ENCODE measurements at places on chromosomes 7 and 10.

- no peak for DNase-seq
Observed at GRCh38 chr10:13729586-13730305, 143.0 kb downstream of the PRPF18 start.

DNA sequence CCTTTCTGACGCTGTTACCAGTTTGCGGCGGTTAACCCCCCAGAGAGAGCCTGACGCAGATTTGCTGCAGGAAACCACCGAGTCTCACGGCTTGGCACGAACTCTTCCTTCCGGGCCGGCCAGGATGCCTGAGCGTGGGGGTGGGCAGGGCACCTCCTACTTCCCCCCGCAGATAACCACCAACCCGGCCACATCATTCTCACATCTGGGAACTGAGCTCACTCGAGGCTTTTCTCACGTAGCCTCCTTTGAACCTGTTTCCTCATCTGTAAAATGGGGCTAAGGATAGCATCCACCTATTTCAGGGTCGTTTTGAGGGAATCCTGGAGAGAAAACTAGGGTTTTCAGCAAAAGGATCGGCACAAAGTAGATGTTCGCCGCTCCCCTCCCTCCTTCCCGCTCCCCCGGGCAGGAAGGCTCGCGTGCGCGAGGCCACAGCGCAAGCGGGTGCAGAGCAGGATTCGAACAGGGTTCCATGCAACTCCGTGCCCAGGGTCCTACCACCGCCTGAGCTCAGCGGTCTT, 23.6 kb downstream of the DDIT4 start:
- no peak for DNase-seq

GRCh38 chr7:52920977-52921376, 114.5 kb upstream of the POM121L12 start:
- DNase-seq: no peak

DNA sequence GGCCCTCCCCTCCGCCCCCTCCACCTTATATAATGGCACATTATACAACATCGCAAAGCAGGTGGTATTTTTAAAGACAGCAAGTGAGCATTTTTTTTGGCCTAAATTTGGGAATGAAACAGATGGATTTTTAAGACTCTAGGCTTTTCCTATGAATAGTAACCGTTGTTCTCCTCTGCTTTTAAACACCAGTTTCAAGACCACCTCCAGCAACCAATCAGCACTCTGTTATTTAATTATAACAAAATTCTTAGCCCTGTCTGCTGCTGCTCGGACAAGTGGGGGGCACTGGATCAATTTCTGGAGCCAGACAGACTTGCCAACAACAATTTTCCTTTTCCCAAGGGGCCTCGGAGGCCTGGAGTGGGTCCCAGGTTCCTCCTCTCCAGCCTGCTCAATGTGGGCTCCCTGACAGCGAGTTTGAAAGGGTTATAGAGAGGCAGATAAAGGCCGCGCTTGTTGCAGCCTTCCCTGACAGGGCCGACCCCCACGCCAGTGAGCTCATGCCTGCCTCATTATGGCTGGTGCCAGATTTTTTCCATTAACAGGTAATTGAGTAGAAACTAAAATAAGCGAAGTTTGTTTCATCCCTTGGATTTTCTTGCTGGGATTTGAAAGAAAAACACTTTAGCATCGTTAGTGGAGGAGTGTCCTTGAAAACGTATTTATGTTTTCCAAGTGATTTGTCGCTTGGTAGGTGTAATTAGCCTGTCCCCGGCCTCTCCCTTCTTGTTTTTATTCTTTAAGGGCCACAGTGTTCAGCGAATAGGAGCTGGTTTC, 227.3 kb downstream of the TCF7L2 start:
- DNase-seq: no peak

GRCh38 chr10:83978681-83979383, 160.5 kb upstream of the GHITM start:
- DNase-seq: no peak

- DNase-seq: no peak
Observed at GRCh38 chr10:62744136-62744535, 60.4 kb upstream of the ADO start.

DNA sequence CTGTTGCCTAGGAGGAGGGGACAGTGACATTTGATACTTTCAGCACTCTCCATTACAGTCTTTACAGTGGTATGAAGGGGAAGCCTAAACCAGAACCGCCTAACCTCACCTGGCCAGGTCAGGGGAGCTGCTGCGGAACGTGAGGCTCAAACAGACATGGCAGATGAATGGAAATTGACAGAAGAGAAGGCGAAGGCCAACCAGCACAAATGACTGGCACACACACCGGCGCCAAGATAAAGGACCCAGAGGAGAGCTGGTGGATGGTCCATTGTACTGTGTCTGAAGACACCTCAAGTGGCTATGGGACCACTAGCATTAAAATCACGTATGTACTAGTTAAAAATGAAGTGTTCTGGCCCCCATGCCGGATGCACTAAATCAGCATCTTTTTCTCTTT, 53.0 kb downstream of the JCAD start:
- DNase-seq: no peak

DNA sequence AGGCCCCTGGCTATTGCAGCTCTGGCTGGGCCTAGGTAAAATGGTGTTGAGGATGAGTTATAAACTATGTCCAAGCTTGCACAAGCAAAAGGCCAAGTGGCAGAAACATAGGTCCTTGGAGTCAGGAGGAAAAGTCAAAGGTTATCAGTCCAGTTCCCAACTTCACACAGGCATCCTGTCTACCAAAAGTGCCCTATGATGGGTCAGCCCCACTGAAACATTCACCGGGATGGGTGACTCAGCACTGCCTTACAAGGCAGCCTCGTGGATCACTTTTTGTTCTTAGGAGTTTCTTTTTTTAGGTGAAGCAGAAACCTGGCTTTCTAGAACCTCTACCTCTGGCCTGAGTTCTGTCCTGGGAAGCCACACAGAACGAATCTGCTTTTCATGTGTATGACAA, 158.8 kb upstream of the LYZL2 start:
- DNase-seq: no peak

DNA sequence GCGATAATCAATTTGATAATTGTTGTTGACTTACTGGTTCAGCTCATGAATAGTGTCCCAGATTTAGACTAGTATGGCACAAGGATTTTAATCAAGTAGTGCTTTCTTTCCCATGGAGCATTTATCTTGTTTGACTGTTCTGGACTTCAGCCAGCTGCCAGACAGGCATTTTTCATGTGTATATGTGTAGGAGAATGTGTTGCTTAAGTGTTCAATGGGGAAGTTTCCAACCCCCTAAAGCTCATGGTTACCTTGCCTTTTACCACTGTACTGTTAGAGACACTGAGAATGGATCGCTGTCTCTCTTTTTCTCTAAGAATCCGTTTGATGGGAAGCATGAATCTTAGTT, 103.9 kb downstream of the LRRC4 start:
- no peak for DNase-seq
